ENCODE measurements at places on chromosomes 13 and 19. TPM values are rescaled to one million over a fixed set of nuclear protein-coding genes. Genes with fewer than 3 reads are reported as not detected.

- H3K27me3 ChIP-seq: peaks cover 31% of the 10 kb centered on the region
- H3K4me1 ChIP-seq: no peaks in the 10 kb centered on the region
- DNase-seq: no peak
- no peaks in the 10 kb centered on the region for H3K36me3 ChIP-seq
Measured at GRCh38 chr13:110392510-110393240, 85.6 kb downstream of the COL4A2 start.

Gene NDUFA3
- 77.9 TPM for polyA plus RNA-seq

DNA sequence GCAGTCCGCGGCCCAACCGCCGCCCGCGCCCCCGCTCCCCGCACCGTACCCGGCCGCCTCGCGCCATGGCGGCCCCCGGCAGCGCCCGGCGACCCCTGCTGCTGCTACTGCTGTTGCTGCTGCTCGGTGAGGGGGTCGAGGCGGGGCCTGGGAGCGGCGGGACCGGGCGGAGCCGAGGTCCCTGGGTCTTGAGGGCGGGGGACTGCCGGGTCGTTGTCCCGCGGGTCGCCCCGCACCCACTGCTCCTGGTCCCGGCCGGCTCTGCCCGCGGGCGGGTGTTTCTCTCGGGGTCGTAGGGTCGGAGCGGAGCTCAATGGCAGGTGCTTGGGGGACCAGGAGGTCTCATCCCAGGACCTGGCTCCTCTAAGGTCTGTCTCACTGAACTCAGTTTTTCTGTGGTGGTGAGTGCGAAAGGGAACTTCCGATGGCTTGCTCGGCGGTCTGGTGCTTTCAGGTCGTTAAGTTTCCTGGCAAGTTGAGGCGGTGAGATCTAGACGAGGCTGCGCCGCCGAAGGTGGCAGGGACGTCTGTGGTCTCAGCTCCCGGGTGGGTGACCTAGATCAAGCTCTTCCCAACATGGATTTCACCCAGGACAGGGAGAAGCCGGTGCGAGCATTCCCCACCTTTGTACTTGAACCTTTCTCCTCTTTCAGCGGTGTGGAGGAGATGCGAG is 467 bp downstream of the LAMP1 start:
- no peaks in the 10 kb centered on the region for H3K27me3 ChIP-seq
- peak overlapping the region; percentile 70 for H3K27ac ChIP-seq
- peaks cover 22% of the 10 kb centered on the region for H3K4me1 ChIP-seq
- peak; percentile 25 for DNase-seq
- H3K4me3 ChIP-seq: peak overlapping the region; percentile 87

Gene NRTN
- 4.0 TPM for polyA plus RNA-seq

GRCh38 chr13:108087810-108088209 is 127.5 kb downstream of the LIG4 start:
- no peak overlapping the region for H3K4me3 ChIP-seq
- H3K27me3 ChIP-seq: no peaks in the 10 kb centered on the region
- no peaks in the 10 kb centered on the region for H3K4me1 ChIP-seq
- H3K27ac ChIP-seq: no peak overlapping the region

Gene IL4I1
- 0.09 TPM for polyA plus RNA-seq
